ENCODE measurements at places on chromosomes 7 and 10. TPM values are rescaled to one million over a fixed set of nuclear protein-coding genes. Genes with fewer than 3 reads are reported as not detected.
A peak's percentile ranks its signal among the peaks of the same experiment; 100 is the strongest.

- no peak overlapping the region for H3K27ac ChIP-seq
- no peak for DNase-seq
- no peaks in the 10 kb centered on the region for H3K36me3 ChIP-seq
- H3K27me3 ChIP-seq = peaks cover 24% of the 10 kb centered on the region
- H3K4me3 ChIP-seq = no peak overlapping the region
- H3K4me1 ChIP-seq = no peaks in the 10 kb centered on the region
Observed at GRCh38 chr10:124164264-124164663, 70.9 kb upstream of the CHST15 start.

DNA sequence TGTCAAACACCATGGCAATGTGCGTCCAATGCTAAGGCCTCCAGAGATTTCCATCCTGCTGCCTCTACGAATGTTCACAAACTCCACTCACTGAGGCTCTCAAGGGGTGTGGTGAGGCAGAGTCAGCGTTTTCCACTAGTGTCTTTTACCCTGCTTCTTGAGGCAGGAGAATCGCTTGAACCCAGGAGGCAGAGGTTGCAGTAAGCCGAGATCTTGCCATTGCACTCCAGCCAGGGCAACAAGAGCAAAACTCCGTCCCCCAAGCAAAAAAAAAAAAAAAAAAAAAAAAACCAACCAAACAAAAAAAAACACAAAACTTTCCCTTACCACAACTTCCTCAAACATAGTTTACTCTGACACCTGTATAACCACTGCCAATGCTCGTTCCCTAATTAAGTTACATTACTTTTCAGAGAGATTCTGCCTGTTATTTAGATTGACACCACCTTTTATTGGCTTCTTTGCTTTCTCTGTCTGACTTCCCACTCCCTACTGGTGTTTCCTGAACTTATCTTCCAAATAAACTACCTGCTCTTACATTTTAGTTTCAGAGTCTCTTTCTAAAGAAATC is 102.1 kb upstream of the ZNF746 start:
- peak overlapping the region; percentile 85 for H3K27ac ChIP-seq
- H3K4me1 ChIP-seq = peaks cover 32% of the 10 kb centered on the region
- peaks cover 4% of the 10 kb centered on the region for H3K27me3 ChIP-seq
- peaks cover 48% of the 10 kb centered on the region for H3K36me3 ChIP-seq
- DNase-seq = no peak

DNA sequence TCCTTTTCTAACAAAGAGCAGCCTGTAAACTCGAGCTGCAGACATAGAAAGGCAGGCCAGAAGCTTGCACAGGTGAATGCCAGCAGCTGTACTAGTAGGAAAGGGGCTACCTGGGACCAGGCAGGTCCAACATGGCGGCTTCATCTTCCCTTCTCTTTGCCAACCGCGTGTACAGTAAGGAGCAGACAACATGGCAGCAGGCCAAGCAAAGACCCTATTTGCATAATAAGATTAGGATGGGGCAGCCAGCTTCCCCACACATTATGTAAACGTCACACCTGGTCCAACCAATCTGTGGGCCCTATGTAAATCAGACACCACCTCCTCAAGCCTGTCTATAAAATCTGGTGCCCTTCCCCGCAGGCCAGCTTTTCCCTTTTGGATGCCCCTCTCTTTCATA is 1186.5 kb upstream of the AUTS2 start:
- DNase-seq = no peak
- H3K27me3 ChIP-seq = no peaks in the 10 kb centered on the region
- no peak overlapping the region for H3K27ac ChIP-seq
- H3K4me3 ChIP-seq = no peak overlapping the region
- no peaks in the 10 kb centered on the region for H3K36me3 ChIP-seq

DNA sequence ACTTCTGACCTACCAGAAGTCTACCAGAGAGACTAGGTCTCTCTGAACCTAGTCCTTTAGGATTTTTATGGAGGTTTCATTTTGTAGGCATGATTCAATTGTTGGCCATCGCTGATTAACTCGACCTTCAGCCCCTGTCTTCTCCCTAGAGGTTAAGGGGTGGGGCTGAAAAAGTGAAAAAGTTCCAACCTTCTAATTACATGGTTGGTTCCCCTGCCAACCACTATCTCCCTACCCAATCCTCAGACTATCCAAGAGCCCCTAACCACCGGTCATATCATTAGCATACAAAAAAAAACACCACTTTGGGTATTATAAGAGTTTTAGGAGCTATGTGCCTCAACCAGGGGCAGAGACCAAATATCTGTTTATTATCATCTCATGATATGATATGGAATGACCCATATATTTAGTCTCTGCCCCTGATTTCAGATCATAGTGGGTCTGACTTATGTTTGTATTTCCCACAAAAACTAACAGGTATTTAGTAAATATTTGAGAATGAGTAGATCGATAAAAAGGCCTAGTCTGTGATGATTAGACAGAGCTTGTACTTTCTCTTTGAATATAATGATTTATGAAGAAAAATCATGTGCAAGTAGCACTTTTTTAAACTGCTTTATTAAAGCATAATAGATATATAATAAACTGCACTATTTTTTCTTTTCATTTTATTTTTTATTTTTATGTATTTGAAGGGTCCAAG is 35.8 kb downstream of the DNAJC9 start:
- peaks cover 8% of the 10 kb centered on the region for H3K36me3 ChIP-seq
- no peaks in the 10 kb centered on the region for H3K4me1 ChIP-seq
- no peak overlapping the region for H3K4me3 ChIP-seq

DNA sequence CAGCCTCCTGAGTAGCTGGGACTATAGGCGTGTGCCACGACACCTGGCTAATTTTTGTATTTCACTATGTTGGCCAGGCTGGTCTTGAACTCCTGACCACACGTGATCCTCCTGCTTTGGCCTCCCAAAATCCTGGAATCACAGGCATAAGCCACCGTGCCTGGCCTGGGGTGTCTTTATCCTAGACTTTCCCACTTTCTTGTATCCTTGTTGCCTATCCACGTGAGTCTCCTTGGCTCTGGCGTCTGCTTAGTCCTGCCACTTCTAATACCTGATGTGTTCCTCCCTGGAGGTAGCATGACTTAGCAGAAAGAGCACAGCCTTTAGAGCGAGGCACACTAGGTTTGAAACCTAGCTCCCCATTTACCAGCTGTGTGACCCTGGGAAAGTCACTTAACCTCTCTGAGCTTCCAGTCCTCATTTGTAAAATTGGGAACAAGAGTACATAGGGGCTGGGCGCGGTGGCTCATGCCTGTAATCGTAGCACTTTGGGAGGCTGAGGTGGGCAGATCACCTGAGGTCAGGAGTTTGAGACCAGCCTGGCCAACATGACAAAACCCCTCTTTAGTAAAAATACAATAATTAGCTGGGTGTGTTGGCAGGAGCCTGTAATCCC is 344.6 kb downstream of the TYW1 start:
- no peaks in the 10 kb centered on the region for H3K27me3 ChIP-seq
- peaks cover 6% of the 10 kb centered on the region for H3K36me3 ChIP-seq
- H3K4me3 ChIP-seq = no peak overlapping the region

DNA sequence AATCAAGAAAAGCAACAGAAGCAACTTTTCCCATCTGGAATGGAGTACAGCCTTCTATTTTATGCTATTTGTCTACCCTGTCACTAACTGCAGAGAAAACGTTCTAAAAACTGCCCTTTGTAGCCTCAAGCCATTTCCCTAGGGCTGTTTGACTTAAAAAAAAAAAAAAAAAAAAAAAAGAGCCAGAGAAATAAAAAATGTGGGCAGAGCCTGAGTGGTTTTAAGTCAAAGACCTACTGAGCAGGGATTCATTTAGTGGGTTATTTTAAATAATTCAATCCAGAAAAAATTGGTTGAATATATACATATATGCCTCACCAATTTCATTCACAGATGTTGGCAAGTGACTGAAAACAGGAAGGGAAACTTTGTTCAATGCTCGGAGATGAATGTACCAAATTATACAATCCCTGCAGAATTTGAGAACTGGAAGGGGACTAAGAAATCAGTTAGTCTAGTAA is 75.2 kb downstream of the PPP1R3C start:
- H3K27ac ChIP-seq = no peak overlapping the region
- H3K36me3 ChIP-seq = no peaks in the 10 kb centered on the region
- H3K27me3 ChIP-seq = peaks cover 2% of the 10 kb centered on the region
- H3K4me1 ChIP-seq = no peaks in the 10 kb centered on the region
- no peak overlapping the region for H3K4me3 ChIP-seq

GRCh38 chr7:81111781-81112540 is 193.1 kb upstream of the SEMA3C start:
- DNase-seq = no peak
- H3K36me3 ChIP-seq = no peaks in the 10 kb centered on the region
- H3K27me3 ChIP-seq = no peaks in the 10 kb centered on the region
- H3K27ac ChIP-seq = no peak overlapping the region
- H3K4me1 ChIP-seq = no peaks in the 10 kb centered on the region

GRCh38 chr10:44435196-44435595 is 50.3 kb upstream of the CXCL12 start:
- no peaks in the 10 kb centered on the region for H3K36me3 ChIP-seq
- H3K4me1 ChIP-seq = no peaks in the 10 kb centered on the region
- no peaks in the 10 kb centered on the region for H3K27me3 ChIP-seq
- no peak overlapping the region for H3K27ac ChIP-seq
- DNase-seq = no peak
- H3K4me3 ChIP-seq = no peak overlapping the region

Gene CASP7
- 20.7 TPM for total RNA-seq

Gene TDRD1
- total RNA-seq = 0.13 TPM
